ENCODE measurements at places on chromosomes 4 and X.

GRCh38 chrX:44175455-44175854 is 168.0 kb downstream of the EFHC2 start:
- DNase-seq = no peak

DNA sequence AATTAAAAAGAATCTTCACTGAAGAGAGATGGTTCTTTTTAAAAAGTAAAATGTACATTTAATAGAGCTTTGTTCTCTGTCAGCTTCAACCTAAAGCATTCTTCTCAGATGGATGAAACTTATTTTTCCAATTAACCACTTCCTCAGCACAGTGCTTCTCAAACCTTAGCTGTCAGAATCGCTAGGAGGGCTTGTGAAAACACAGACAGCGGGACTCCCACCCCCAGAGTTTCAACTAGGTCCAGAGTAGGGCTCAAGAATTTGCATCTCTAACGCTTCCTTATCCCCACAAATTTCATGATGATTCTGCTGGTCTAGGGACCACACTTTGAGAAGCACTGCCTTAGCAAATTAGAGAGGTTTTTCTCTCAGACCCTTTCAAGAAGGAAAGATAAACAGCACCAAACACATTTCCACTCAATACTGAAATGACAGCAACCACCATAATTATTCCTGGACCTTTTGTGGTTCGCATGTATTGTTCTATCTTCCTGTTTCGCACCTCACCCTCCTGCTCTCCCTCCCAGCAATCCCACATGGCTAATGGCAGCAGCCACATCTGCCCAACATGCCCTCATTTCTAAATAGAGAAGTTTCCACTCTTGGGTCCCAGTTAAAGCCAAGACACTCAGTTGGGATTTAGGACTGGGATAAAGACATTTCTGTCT is 73.2 kb downstream of the ZNF827 start:
- DNase-seq = no peak

GRCh38 chr4:54561940-54562339 is 95.8 kb upstream of the KIT start:
- DNase-seq = no peak

- no peak for DNase-seq
Observed at GRCh38 chr4:71487344-71487920, 148.6 kb downstream of the SLC4A4 start.

GRCh38 chr4:4315461-4316149 is 25.6 kb downstream of the ZBTB49 start:
- no peak for DNase-seq

- DNase-seq = no peak
Observed at GRCh38 chr4:38582889-38583470, 81.0 kb upstream of the KLF3 start.

GRCh38 chr4:53240573-53240972 is 125.3 kb downstream of the SCFD2 start:
- DNase-seq = no peak

GRCh38 chrX:135425026-135425965 is 3.6 kb downstream of the SMIM10L2A start:
- DNase-seq = no peak

DNA sequence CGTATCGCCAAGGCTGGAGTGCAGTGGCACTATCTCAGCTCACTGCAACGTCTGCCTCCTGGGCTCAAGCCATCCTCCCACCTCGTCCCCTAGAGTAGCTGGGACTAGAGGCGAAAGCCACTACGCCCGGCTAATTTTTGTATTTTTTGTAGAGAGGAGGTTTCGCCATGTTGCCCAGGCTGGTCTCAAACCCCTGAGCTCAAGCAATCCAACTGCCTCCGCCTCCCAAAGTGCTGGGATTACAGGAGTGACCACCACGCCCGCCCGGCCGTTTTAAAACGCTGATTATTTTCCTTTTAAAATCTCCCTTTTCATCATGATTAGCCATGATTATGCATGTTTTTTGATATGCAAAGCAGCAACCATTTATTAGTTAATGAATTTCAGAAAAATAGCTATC is 2.2 kb downstream of the N4BP2 start:
- DNase-seq = no peak

DNA sequence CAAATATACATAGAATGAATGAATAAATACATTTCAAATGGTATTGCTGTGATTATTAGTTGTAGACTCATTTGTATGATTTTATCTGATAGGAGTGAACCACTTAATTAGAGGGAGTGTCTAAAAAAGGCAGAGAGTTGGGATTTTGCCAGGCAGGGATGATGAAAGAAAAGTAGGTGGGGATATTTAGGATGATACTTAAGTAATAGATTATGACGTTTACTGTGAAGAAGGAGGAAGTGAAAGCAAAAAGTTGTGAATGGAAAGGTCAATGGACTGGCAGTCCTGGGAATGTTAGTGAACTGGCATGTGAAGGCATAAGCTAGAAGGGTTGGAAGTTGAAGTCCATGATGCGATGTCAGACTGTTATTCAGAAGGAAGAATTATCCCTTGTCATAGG is 917.1 kb downstream of the RAPGEF2 start:
- no peak for DNase-seq

GRCh38 chr4:159129814-159130550 is 27.1 kb downstream of the RAPGEF2 start:
- no peak for DNase-seq

GRCh38 chrX:129743821-129744220 is 5.0 kb downstream of the XPNPEP2 start:
- DNase-seq = no peak

- DNase-seq = no peak
Observed at GRCh38 chr4:122636697-122637096, 15.8 kb upstream of the IL21 start.

- no peak for DNase-seq
Observed at GRCh38 chr4:146342600-146343192, 128.4 kb downstream of the REELD1 start.

- DNase-seq = peak; percentile 17
Observed at GRCh38 chrX:20066968-20067708, 49.6 kb downstream of the MAP7D2 start.

DNA sequence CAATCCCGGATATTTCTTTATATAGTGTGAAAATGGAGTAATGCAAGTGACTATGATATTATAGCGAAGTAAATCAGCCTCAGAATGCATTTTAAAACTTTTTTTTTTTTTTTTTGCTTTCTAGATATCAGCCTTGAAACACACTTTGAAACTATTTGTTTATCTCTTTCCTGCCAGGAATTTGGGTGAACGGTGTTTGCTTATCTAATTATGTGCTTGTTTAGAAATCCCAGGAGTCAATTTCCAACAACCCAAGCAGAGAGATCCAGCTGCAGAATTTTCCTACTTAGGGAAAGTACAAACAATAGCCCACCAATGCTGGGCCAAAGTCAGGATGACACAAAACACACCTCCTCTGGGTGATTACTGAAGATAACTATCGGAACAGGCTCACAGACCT is 958.8 kb downstream of the PCDH18 start:
- DNase-seq = no peak

GRCh38 chr4:12933760-12934221 is 550.3 kb downstream of the RAB28 start:
- DNase-seq = no peak

GRCh38 chr4:26124753-26125321 is 196.0 kb upstream of the RBPJ start:
- no peak for DNase-seq

DNA sequence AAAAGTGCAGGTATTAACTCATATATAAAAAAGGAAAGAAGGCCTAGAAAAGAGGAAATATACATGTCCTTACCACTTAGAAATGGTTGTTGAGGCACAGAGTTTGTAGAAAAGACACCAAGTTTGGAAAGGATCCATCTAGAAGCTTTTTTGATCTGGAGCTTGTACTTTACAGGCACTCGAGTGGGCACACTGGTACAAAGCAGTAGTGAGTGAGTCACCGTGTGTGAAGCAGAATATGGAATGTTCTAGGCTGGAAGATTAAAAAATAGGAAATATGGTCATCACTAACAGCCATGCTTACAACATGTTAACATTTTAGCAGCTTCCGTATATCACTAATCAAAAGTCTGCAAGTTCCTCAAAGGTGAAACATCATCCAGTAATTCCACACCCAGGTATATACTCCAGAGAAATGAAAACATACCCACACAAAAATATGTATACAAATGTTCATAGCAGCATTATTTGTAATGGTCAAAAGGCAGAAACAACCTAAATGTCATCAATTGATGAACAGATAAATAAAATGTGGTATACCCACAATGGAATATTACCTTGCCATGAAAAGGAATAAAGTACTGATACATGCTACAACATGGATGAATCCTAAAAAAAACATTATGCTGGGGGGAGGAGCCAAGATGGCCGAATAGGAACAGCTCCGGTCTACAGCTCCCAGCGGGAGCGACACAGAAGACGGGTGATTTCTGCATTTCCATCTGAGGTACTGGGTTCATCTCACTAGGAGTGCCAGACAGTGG is 69.5 kb downstream of the FRYL start:
- no peak for DNase-seq

DNA sequence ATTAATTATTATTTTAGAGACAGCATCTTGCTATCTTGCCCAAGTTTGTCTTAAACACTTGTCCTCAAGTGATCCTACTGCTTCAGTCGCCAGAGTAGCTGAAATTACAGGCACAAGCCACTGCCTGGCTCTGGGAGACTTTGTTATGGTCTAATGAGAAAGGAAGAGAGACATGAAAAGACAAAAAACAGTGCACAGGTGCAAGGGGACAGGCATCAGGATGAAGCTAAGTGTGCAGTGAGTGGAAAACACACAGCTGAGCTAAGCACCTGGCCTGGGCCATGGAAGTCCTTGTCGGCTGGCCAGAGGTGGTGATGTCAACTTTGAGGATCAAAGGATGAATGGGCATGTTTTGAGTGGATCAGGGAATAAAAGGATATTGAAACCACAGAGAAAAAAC is 102.7 kb downstream of the HS3ST1 start:
- DNase-seq = no peak

DNA sequence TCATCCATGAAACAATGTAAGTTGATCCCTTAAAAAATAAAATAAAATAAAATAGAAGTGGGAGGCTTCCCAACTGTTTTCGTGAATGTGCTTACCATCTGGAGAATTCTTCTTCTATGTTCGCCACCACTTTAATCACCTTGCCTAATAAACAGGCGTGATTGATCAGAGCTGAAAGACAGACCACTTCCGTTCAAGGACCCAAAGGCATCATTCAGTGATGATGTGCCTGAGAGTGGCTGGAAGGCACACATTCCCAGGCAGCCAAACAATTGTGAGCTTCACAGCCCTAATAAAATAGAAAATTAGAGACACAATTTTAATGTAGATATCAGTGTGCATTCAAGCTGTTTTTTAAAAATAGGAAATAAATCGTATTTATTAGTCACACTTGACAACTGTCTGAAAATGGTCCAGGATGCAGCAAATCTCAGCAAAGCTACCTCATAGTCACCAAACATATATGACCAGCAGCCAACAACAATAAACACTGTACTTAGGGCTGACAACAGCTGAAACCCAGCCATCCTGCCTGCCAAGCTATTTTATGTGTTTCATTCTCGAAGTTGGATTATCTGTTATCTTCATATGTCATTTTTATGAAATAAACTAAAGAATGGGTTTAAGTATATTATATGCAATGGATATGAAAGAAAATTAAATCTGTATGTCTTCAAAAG is 163.2 kb upstream of the FAM9B start:
- DNase-seq = no peak

DNA sequence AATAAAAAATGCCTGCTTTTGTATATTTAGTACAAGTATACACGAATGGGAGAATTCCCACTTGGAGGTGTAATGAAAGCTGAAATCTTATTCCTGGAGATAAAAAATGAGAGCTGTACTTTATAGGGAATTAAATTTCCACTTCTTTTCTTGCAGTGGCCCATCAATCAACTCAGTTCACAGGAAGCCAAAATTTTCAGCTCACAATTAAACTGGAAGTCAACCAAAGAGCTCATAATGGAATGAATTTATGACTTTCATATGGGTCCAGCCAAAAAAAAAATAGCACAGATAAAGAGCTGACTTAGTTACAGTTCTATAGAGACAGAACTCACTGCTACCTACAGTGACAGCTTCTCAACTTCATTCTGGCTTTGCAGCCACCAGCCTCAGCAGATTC is 115.2 kb upstream of the TBC1D9 start:
- peak; percentile 88 for DNase-seq

DNA sequence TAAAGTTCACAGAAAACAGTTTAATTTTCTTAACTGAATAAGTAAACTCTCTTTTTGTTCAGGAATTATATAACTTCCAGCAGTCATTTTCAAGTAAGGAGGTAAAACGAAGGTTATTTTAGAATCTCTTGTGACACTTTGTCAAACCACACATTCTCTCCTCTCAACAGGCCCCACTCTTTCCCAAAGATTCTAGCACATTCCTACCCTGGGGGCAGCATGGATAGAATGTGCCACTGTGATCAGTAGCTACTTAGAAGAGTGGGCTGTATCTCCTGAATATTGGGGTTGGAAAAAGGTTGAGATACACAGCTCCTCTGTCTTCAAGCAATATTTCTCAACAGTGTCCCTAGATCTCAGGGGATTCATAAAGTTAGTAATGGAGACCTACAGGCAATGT is 157.6 kb downstream of the EMCN start:
- DNase-seq = no peak

GRCh38 chr4:120699354-120699753 is 223.2 kb downstream of the PRDM5 start:
- DNase-seq = no peak

GRCh38 chr4:142705820-142706219 is 140.3 kb downstream of the INPP4B start:
- no peak for DNase-seq

DNA sequence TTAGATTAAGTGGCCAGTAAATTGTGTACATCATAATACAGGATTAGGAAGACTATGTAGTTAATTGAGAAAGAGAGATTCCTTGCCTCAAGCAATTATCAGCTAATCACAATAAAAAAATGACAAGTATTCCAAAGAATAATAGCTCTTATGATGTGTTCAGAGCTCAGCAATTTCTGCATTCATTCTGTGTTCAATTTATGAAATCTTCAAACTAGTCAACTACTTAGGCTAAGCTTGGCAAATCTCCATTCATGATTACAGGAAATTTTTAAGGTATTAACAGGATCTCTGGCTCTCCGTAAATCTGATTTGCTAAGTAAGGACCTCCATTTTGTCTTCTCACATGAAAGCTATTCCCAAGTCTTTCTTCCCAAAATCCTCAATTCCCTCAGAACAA is 256.9 kb upstream of the TEX13A start:
- no peak for DNase-seq

- DNase-seq = no peak
Observed at GRCh38 chr4:73662709-73663546, 42.7 kb upstream of the RASSF6 start.

DNA sequence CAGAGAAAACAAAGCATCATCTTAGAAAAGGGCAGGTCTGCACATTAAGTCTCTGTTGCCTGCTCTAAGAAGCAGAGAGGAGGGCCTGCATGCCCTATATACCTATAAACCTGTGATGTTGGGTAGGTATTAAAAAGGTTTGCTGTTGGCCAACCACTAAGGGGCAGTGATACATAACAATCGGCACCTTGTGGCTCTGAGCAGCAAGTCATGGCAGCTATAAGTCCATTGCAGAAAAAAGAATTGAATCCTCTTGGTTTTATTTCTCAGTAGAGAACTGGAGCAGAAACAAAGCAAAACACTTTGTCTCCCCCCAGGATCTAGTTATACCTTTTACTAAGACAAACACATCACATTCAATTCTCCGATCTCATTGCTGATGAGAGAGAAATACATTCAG is 1364.4 kb downstream of the STIM2 start:
- DNase-seq = no peak
